Gastroesophageal sphincter (tissue), 4 donors: ENCODE measurements at places on chromosomes 2 and 18. TPM values are rescaled to one million over a fixed set of nuclear protein-coding genes. Genes with fewer than 3 reads are reported as not detected.

GRCh38 chr18:57559314-57559713 is 27.2 kb downstream of the FECH start:
- ATAC-seq: no peak

Gene PAX3
- total RNA-seq: not detected

DNA sequence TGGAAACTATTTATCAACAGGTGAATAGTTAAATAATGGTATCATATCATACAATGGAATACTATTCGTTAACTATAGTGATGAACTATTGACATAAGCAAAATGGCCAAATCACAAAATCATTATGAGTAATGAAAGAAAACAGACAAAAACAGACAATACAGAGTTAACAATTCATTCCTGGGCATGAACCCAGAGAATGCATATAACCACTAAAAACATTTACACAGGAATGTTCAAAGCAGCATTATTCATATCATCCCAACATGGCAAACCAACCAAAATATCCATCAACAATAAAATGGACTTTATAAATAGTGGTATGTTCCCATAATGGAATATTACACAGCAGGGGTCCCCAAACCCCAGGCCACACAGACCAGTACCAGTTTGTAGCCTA is 131.2 kb upstream of the CYP1B1 start:
- no peak for ATAC-seq

Gene MOGAT1
- not detected for total RNA-seq

DNA sequence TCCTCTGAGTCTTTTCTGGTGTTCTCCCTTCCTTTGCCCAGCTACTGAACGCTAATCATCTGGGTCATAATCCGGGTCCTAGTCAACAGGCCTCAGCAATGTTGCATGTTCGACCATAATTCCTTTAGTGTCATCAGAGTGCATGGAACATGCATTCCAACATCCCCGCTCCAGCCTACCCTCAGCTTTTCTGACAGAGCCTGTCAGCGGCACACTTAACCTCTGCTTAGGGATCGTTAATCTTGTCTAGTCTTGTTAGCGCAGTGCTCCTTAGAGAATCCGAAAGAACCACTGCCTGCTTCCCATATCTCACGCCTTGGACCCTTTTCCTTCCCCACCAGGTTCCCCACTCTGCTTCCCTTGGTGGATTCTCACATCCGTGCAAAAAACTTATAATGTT is 767.9 kb upstream of the ID2 start:
- ATAC-seq: no peak
